ENCODE measurements at places on chromosomes 5 and 9. TPM values are rescaled to one million over a fixed set of nuclear protein-coding genes. Genes with fewer than 3 reads are reported as not detected.

DNA sequence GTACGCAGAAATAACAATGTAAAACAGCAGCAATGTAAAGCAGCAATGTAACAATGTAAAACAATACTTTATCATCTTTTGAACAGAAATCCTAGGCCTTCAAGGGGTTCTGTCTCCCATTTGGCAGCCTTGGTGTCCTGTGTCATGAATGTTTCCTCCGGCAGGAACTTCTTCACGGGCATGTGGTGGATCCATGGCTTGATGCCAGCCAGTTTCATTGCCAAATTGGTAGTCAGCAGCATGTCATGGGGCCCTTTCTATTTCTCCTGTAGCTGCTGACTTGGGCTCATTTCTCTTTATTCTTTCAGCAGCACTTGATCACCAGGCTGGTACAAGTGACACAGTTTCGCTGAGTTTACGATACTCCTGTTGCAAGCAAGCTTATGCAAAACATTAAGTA, 275.3 kb downstream of the HTR1A start:
- no peak for DNase-seq

Gene HAVCR2
- 2.1 TPM for polyA plus RNA-seq

Gene C9orf153
- polyA plus RNA-seq, result 0.22 TPM

- no peak for DNase-seq
Measured at GRCh38 chr9:12934545-12935272, 159.9 kb downstream of the LURAP1L start.

DNA sequence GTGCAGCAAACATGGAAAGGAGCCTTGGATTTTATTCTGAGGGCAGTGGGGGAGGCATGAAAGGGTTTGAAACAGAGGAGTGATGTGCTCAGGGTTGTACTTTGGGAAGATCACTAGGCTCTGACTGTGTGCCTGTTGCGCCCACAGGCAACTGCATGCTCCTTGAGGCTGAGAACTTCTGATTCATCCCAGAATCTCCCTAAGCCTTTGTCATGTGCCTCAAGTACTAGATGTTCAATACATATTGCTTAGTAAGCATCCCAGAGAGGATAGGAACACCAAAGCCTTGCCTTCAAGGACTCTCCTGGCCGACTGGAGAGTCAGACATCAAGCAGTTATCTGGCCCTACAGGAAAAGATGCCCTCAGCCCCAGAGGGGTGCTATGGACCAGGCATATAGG, 54.1 kb downstream of the ARHGEF37 start:
- no peak for DNase-seq

GRCh38 chr5:139418793-139419192, 14.9 kb upstream of the SPATA24 start:
- DNase-seq, result no peak

Gene SPINK4
- polyA plus RNA-seq, result not detected

Gene EQTN
- polyA plus RNA-seq, result not detected

DNA sequence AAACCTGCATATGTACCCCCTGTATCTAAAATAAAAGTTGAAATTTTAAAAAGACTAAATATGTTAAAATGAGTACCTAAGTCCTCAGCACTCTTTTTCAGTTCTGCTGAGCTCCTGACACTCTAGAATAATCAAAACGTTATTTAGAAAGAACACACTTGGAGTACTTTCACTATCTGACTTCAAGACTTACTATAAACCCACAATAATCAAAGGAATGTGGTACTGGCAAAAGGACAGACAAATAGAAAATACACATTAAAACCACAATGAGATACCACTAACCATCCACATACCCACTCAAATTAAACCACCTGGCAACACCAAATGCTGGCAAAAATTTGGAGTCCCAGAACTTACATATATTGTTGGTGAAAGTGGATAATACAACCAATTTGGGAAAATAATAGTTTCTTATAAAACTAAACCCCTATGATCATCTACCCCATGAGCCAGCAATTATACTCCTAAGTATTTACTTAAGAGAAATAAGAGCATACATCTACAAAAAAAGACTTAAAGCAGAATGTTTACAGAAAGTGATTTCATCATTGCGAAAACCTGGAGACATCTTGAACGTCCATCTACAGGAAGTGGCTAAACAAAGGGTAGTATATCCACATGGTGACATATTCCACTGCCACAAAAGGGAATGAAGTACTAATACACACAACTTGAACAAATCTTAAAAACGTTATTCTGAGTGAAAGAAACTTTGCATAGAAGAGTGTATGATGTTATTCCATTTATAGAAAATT, 12.8 kb upstream of the PRSS3 start:
- no peak for DNase-seq

Gene CDH10
- polyA plus RNA-seq, result 0.29 TPM

Gene COL27A1
- polyA plus RNA-seq, result 35.4 TPM

Gene SPATA31A3
- polyA plus RNA-seq, result not detected

DNA sequence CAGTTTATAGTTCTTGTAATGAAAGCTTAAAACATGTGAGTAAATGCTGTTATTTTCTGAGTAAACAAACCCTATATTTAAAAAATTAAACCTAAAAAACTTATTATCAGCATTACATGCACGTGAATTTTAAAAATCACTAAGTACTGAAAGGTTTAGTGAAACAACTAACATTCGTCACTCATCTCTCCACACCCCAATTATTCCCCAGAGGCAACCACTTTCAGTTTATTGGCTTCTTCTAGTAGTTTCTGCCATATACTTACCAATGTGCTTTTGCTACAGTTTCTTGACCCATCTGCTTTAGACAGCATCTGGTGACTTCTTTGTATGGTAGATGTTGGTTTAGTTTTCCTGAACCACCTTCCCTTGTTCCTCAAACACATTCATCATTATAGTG, 58.1 kb downstream of the ANGPTL2 start:
- DNase-seq, result no peak

Gene GPR151
- polyA plus RNA-seq, result not detected

DNA sequence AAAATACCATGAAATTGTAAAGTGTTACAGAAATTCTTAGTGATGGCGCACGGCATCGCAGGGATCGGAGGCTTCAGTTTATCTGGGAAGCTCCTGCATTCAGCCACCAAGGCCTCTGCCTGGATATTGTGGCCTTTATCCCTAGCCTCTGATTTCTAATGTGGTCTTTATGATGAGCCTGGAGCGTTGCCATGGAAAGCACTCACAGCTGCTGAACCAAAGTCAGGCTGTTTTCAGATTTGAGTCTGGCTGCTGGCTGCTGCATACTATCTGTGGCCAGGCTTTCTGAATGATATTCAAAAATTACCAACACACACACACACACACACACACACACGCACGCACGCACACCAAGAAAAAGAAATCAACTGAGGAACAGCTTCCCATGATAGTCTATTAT, 101.1 kb upstream of the ZNF366 start:
- peak; percentile 79 for DNase-seq

GRCh38 chr9:91146391-91147019, 215.2 kb downstream of the AUH start:
- DNase-seq, result no peak

DNA sequence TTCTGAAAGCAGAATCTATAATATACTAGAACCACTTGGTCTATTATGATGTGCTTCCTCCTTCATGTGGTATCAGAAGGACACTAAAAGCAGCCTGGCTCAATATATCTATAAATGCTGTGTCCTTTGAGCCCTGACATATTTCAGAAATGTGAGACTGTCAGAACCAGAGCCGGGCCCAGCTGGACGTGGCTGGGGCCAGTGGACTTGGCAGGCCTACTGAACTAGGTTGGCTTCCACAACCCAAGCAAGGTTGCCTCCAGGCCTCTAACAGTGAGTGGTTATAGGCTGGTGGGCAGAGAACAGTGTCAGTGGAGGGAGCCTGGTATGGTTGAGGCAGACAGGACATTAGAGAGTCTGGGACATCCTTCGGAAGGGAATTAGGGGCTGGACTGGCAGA, 78.9 kb downstream of the GALNT10 start:
- DNase-seq, result no peak

DNA sequence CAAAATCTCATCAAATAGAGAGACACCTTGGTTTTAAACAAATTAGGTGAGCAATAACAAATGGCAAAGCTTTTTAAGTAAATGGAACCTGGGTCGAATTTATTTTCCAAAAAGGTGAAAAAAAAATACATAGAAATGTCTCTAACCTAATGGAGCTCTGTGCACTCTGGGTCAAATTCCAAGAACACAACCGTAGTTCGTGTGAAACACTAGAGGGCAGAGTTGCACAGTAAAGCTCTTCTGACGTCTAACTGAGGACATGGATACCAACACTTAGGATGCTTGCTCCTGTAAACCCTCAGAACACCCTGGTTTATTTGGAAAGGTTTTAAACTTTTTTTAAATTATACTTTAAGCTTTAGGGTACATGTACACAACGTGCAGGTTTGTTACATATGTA, 18.9 kb downstream of the MARCHF11 start:
- DNase-seq, result peak; percentile 22

Gene SPAAR
- 2.2 TPM for polyA plus RNA-seq

DNA sequence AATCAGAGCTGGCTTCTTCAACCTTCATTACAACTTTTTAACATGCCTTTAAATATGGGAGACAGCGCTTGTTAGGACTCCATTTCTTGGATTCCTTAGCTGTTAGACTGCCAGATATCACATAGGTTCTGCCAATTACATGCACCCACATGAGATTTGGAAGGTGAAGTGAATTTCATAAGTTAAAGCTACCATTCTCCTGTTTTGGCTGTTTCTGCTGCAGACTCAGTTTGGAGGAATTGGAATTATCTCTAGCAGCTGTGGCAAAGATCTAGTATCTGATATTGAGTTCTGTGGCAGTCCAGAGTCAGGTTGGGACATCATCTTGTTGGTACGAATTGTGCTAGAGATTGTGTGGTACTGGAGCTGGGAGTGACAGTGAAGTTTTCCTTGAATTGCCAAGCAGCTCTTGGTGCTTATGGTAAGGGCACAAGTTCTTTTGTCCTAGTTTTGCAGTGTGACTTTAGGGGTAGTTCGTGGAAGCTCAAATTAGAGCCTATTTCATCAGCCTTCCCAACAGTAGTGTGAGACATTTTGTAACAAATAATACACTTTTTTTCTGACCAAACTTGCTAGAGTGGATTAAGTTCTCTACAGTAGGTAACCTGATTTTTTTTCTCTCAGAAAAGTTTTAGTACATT, 9.1 kb upstream of the PJA2 start:
- DNase-seq, result no peak

- DNase-seq, result no peak
Measured at GRCh38 chr9:14170392-14170931, 143.5 kb downstream of the NFIB start.

Gene SLC2A6
- 1.2 TPM for polyA plus RNA-seq

GRCh38 chr9:29564564-29564963, 1991.3 kb upstream of the C9orf72 start:
- no peak for DNase-seq

Gene RFX3
- 5.2 TPM for polyA plus RNA-seq

GRCh38 chr5:28473531-28474107, 1435.2 kb upstream of the CDH9 start:
- DNase-seq, result no peak

DNA sequence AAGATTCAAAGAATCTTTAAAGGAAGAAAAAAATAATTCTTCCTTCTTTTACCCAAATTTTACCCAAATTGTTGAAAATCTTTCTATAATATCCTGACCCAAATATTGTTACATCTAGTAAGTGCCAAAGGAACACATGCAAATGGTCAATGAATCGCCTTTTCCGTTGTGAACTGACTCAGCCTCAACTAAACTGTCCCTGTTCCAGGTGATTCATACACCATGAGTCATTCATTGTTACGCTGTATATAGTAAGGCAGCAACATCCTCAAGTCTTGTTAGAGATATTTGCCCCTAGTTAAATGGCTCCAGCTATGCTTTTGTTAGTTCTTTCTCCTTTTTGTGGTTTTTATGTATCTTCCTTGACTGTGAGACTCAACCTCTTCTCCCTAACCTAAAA, 9.7 kb downstream of the PTGER4 start:
- DNase-seq, result peak; percentile 84

GRCh38 chr9:2781336-2781735, 62.6 kb downstream of the PUM3 start:
- no peak for DNase-seq

GRCh38 chr5:73312146-73312871, 136.3 kb downstream of the FOXD1 start:
- no peak for DNase-seq

DNA sequence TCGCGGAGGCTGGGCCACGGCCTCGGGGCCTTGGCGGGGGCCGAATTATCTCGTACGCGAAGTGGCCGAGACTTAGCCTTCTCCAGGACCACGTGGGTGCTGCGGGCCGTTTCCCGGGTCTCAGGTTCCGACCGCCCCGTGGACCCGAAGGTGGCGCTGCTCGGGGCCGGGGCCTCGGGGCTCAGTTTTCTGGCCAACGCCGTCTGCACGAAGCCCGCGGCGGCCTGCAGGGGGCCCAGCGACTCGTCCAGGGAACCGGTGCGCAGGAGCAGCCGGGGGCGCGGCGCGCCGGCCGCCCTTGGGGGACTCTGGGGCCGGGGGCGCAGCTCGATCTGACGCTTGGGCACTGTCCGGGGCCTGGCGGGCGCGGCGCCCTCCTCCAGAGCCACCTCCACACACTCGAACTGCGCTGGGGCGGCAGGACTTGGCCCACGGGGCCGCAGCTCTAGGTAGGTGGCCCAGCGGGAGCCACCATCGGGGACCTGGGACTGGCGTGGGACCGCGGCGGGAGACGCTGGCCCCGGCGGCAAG, 716 bp downstream of the PROB1 start:
- DNase-seq, result no peak

GRCh38 chr5:131684051-131684450, 49.0 kb upstream of the RAPGEF6 start:
- no peak for DNase-seq

GRCh38 chr9:108535526-108535925, 320.3 kb downstream of the ACTL7B start:
- no peak for DNase-seq

GRCh38 chr9:133696071-133696472, 42.1 kb downstream of the SARDH start:
- no peak for DNase-seq

DNA sequence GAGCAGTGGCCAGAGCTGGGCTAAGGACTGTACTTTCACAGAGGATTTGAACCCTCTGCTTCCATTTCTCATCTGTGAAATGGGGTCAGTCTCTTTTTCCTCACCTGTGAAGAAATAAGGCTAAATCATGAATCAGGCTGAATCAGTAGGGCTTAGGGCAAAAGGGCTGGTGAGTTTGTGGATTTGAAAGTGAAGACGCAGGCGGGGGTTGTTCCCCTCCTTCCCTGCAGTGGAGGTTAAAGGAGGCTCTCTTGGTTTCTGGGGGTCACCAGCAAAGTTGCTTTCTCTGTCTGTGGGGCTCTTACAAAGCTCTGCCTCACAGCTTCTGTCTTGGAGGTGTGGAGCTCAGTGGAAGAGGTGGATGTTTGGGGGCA, 17.6 kb upstream of the NDST1 start:
- no peak for DNase-seq

- DNase-seq, result no peak
Measured at GRCh38 chr5:80192507-80193241, 63.2 kb downstream of the SERINC5 start.
